ENCODE measurements at places on chromosomes 2 and 18. TPM values are rescaled to one million over a fixed set of nuclear protein-coding genes. Genes with fewer than 3 reads are reported as not detected.

Gene RND3
- total RNA-seq: 144 TPM

Gene UGT1A1
- total RNA-seq: not detected

Gene OR6B2
- total RNA-seq: not detected

Gene REG3A
- not detected for total RNA-seq

Gene TMEM247
- total RNA-seq: not detected

DNA sequence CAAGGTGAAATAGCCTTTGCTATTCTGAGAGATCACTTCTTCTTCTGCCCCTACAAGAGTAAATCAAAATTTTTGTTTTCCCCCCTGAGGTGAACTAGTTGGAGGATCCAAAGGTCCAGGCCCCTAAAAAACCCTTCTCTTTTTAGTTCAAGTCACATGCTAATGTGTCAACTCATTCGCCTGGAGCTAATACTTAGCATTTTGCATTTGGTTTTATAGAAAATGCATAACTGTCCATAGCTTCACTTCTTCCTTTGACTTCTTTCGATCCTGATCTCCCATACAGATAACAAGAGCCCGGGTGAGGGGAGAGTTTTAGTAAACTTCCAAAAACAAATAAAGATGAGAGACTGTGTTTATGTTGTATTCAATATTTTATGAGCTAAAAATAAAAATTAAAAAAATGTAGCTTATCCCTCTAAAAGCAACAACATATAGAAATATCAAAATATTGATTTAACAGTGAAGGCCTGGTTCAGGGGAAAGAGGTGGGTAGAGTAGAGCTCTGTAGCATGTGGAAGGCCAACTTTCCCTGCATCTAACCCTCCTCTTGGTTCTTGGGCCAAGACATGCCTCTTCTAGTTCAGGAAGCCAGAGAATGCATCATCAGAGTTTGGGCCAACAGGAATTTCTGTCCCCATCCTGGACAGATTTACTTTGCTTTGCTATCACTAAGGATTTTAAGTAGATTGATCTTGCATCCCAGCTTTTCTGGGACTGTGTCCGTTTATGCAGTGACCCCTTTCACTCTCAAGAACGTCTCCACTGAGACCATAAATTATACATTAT lies 333.8 kb downstream of the ALK start:
- no peak for DNase-seq

GRCh38 chr2:165893556-165893955 lies 60.0 kb downstream of the TTC21B start:
- DNase-seq: no peak

Gene GPR45
- total RNA-seq: not detected

DNA sequence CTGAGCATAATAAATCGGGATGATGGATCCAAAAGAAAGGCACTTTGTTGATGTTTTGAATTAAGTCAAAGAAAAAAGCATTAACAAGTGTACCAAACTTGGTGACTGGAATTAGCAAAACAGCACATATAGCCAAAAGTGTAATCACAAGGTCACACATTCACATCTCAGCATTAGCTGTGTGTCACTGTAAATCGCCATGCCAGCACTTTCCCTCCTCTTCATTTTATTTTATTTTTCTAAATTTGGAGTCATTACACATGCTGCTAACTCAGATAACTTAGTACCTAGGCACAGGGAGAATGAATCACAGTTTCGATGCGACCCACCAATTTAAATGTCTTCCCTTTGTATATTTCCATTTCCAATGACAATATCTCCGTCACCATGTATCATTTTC lies 111.4 kb downstream of the CACNB4 start:
- DNase-seq: no peak

DNA sequence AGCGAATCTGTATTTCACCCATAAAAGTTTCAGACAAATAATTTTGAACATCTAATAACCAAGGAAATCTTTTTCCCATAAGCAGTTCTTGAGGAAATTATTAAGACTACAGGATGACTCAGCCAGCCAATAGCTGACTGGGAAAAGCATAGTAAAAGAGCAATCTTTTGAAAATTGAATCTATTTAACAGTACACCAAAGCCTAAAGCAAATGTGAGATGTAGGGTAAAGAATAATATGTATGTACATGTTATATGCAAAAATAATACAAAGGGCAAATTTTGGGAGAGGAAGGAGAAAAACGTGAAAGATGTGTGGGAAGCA lies 12.6 kb upstream of the KDSR start:
- no peak for DNase-seq

DNA sequence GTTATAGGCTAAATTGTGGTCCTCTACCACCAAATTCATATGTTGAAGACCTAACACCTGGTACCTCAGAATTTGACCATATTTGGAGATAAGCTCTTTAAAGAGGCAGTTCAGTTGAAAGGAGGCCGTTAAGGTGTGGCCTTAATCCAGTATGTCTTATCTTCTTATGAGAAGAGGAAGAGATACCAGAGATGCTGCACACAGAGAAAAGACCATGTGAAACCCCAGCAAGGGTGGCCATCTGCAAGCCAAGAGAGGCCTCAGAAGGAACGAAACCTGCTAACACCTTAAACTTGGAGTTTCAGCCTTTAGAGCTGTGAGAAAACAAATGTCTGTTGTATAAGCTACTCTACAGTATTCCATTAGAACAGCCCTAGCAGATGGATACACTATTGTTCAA lies 528.1 kb upstream of the DCC start:
- no peak for DNase-seq

DNA sequence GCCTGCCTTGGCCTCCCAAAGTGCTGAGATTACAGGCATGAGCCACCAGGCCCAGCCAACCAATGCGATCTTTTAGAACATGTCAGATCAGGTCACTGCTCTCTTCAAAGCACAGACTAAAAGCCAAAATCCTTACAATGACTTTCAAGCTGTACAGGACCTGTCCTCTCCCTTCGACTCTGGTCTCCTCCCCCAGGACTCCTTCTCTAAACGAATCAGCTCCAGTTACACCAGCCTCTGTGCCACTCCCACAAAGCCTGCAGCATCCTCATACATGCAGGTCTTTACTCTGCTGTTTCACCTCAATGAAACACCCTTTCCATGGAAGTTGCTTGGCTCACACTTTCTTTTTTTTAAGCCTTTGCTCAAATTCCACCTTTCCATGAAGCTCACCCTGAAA lies 436.0 kb downstream of the METTL4 start:
- no peak for DNase-seq

Gene GPR35
- total RNA-seq: 6.0 TPM

DNA sequence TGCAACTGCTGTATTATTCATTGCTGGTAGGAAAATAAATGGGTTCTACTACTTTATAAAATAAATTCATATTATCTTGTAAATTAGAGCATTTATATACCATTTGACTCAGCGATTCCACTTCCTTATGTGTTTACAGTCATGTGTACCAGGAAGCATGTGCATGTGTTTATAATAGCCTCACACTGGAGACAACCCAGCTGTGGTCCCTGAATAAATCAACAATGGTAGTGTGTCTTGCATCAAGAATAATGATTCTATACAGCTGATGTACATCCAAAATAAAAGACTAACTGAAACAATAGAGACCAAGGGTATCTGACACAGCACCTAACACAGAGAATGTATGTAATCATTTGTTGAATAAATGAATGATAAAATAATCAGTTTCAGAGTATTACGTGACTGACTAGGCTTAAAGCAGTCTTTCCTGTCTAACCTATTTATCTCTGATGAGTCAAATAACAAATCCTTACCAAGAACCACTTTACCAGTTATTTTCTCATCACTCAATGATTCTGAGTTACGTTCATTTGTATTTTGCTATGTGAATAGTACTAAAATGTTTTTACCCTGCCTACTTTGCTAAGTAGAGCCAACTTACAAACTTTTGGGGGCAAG lies 216.8 kb downstream of the UBE2E3 start:
- DNase-seq: no peak

DNA sequence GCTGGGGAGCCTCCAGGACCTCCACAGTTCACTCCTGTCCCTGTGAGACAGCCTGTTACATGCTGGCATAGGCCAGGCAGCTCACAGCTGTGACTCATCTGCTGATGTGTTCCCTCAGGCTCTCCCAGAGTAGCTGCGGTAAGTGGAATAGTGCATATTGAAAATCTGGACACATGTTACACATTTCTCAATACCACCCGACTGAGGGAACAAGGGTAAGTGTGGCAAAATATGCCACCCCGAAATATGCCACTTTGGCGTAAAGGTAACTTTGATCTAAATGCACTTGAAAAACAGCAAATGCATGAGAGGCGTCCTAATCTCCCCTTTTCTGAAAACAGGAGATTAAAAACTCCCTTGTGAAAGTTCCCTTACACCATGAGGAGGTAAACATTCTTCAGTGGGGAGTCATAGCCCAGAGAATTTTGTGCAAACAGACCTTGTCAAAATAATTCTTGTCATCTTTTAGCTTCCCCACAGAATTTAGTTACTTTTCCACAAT lies 557.9 kb downstream of the CCDC85A start:
- DNase-seq: no peak

DNA sequence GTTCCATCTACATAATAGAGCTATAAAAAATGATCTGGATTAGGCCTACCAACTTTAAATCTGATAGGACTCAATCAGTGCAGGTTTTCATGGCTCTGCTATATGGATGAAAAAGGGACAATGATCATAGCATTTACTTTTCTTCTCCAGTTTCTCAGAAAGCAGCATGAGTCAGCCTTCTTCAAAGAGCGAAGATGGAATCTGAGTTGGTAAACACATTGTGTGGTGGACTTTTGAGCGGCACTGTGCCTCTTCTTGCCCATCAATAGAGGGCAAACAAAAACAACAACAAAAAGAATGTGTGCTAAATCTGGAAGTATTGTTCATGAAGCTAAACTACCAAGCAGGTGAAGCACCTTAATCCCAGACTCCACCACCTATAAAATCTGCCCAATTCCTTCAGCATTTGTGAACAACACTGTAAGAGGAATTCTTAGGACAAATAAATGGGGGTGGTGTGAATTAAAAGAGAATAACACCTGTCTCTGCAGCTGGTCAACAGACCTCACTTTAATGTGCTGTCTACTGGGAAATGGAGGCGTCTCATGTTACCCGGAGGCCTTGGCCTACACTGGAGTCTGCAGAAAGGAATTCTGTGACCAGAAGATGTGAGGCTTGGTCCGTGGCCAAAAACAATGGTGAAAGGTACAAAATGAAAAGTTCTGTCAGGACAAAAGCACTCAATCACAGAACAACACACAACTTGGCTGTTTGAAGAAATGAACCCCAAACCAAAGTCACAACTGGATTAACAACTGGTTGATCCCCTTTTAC lies 609.0 kb downstream of the IRS1 start:
- no peak for DNase-seq

Gene FMNL2
- total RNA-seq: 50.2 TPM

DNA sequence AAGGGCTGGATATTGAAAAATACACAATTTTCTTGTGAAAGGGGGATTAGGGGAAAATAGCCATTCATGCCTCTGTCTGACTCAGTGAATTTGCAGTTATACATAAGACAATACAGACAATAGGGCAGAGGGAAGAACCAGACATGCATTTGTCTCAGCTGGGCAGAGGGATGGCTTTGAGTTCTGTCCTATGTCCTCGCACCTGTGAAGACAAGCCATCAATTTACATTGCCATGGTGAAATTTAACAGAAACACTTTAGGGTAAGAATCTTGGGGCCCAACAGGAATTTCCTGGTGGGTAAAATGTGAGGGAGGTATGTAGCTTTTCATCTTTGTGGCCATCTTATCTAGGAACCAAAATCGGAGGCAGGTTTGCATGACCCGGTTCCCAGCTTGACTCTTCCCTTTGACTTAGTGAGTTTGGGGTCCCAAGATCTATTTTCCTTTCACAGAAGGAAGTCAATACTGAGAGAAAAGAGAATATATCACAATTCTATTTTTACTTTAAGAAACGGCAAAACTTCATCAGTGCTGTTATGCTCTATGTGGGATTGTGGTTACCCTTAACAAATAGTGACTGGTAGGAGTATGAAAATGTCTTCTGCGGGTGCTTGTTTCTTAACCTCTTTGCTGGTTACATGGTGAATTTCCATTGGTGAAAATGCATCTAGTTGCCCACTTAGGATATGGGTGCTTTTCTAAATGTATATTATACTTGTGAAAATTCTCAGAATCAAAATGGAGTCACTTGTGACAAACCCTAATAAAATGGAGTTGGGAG lies 221.8 kb downstream of the SPP2 start:
- no peak for DNase-seq

DNA sequence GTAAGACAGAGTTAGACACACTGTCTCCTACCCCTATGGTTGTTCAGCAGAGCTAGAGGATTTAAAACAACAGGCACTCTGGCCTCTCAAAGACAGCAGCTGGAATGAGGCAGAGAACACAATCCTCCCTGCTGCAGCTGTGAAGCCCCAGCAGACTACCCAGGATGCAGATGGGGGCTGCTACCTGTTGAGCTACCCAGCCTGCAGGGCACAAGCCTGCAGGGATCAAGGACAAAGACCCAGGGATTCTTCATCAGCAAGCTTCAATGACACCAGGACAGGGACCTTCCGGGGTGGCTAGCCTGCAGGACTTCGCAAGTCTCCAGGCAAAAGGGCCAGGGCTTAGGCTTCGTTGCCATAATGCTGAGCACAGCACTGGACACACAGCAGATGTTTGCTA lies 27.2 kb downstream of the GALNT14 start:
- DNase-seq: no peak

DNA sequence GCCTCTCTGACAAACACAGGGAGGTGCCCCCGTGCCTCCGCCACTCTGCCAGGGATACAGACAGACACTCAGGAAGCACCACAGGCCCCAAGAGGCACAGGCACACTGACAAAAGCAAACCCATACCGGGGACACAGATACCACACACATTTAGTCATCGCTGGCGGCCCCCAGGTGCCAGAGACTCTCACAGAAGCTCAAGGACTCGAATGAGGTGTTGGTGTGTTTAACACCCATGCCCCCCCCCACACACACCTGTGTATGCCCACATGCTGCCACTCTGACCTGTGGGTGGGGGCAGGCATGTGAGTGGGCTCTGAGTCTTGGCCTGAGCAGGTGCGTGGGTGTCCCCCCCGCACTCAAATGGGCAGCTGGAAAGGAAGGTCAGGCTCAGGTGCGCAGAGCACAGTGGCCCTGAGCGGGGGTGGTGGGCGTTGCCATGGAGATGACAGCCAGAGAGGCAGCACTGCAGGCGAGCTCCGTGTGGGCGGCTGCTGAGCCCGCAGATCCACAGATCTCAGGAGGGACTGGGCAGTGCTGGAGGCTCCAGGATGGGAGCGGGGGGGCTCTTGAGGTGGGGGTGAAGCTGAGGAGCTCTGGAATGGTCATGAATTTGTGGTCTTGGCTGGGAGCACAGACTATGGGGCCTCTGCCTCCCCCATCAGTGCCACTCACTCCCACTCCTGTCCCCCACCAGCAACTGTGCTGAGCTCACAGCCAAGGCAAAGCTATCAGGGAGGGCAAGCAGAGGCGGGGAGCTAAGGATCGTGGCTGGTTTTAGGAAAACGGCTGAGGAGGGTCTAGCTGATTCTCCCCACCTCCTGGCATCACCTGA lies 73.9 kb upstream of the TAF1B start:
- DNase-seq: no peak

- no peak for DNase-seq
Measured at GRCh38 chr2:152481881-152482583, 147.1 kb downstream of the FMNL2 start.

DNA sequence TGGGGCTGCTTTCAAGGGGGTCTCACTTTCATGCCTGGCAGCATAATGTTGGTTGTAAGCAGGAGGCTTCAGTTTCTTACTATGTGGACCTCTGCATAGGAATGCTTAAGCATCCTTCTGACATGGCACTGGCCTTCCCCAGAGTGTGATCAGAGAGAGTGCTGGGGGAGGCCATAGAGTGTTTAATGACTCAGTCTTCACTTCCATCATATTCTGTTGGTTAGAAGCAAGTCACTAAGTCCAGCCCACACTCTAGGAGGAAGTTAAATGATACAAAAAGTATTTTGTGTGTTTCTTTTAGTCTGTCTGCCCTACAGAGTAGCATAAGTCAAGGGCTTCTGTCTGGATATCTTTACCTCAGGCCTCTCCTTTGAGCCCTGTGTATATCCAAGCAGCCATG lies 64.9 kb downstream of the GALNT1 start:
- DNase-seq: no peak

Gene CD8A
- total RNA-seq: 0.38 TPM
